ENCODE measurements at places on chromosomes 7 and 10.

DNA sequence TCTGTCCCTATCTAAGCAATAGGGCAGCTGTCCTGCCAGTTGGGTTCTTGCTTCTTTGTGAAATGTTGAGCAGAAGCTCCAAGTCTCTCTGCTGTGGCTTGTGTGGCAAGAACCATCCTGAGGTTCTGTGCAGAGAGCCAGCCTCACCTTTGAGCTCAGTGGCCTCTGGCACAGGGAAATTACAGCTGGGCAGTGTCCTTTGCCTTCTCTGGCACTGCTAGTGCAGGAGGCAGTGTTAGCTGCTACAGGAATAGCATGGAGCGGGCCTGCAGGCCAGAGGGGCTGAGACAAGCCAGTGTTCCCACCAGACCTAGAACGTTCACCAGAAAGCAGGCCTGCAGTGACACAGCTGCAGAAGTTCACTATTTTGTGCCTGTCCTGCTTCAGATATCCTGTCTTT lies 1.8 kb downstream of the PRXL2A start:
- no peak for DNase-seq

DNA sequence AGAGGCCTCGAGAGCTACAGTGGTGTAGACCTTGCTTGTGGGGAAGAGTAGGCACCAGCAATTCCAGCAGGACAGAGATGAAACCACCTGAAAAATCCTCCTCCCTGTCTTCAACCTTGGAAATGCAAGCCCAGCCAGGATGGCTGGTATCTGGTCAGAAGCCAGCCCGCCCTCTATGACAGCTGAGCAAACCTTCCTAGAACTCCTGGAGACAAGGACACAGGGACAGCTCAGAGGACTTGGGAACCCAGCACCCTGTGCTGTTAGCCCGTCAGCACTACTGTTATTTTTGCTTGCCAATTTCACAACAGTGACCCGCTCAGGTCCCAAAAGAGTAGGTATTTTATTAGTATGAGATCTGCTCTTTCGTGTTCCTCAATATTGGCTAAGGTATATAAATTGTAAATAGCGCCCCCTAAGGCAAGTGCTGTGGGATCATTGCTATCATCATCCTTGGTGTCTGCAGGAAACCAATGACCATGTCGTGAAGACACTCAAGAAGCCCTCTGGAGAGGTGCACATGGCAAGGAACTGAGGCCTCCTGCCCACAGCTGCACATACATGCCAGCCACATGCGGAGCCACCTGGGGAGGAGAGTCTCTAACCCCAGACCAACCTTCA lies 156.5 kb upstream of the CHST15 start:
- no peak for DNase-seq

DNA sequence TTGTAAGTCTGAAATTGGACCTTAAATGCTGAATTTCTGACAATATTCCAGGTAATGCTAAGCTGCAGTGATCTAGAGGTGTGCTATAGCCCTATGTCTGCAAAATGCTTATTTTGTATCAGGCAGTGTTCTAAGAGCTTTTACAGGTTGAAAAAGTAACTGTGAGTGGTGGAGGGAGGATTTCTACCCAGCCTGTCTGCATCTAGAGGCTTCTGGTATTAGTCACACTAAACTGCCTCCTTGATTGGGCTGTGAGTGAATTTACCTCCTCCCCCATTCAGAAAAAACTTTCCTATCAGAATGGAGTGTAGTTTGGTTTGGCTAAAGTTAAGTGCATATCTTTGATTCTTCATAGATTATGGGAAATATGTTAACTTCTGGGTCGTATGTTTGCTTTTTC lies 56.8 kb downstream of the BBS9 start:
- no peak for DNase-seq

DNA sequence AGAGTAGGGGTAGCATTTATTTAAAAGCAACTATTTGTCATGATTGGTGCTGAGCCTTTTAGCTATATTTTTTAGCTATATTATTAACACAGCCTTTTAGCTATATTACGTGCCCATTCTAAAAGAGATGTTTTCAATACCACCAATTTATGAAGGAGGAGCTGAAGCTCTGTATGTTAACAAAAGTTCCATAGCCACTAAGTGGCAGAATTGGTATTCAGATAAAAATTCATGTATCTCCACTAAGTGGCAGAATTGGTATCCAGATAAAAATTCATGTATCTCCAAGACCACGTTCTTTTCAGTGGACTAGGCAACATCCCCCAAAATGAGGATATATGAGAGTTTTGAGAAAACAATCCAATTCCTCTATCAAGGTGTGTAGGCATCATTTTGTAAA lies 268.6 kb downstream of the HGF start:
- peak; percentile 59 for DNase-seq

DNA sequence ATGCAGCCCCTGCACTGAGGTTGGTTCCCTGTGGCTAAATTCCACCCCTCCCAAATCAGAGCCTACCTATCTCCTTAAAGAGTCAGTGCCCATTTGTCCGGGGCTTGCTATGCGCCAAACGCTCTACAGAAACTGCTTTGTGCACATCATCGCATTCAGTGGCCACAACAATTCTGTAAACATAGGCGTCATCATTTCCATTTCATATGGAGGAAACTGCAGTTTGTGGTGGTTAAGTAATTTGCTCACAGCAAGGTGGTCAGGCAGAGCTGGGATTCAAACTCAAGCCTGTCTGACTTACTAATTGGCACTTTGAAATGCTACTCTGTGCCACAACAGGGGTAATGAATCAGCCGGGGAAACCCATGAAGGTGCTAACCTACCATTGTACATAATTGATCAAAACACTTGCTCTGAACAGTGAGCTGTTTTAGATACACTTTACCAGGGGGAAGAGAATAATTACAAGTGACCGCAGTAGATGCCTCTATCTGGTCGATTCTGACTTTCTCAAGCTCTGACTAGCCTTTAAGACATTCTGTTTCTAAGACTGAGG lies 775.5 kb downstream of the LRMDA start:
- no peak for DNase-seq
